ENCODE measurements at places on chromosomes 6 and 20.

GRCh38 chr6:166771701-166772100, 144.7 kb upstream of the RPS6KA2 start:
- no peak for DNase-seq

DNA sequence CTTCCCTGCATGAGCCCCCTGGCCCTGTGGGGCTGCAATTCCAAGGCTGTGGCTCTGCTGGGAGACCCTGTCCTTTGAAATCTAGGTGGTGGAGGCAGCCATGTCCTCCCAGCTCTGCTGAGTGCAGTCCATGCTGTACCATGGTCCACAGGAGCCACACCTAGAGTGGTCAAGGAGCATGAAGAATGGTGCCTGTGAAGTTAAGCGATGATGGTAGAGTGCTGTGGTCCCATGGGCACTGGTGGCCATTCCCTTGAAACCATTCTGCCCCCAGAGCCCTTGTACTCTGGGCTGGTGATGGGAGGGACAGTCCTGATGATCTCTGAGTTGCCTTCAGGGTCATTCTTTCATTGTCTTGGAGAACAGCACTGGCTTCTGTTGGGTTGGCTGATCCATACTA, 55.3 kb downstream of the EFCAB8 start:
- DNase-seq = no peak

GRCh38 chr20:6152777-6153176, 29.9 kb upstream of the FERMT1 start:
- DNase-seq = no peak

GRCh38 chr20:53428996-53429395, 164.6 kb downstream of the ZNF217 start:
- DNase-seq = no peak

DNA sequence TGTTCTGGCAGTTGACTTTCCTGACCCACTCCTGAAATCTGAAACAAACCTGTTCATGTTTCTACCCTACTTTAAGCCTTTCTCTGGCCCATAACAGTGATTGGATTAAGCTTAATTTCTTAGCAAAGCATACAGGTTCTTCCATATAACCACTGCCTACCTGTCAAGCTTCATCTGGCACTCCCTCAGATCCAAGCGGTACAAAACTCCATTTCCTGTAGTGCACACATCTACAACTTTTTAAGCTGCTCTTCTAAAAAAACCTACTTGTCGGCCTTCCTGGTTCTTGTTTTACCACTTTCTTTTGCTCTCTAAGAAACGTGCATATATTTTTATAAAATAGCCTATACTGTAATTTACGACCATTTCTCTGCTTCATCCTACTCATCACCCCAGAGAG, 916 bp upstream of the PPP1R11 start:
- DNase-seq = peak; percentile 10

- DNase-seq = no peak
Observed at GRCh38 chr6:169850746-169851145, 99.3 kb downstream of the ERMARD start.

GRCh38 chr6:36428911-36429310, 13.7 kb downstream of the PXT1 start:
- no peak for DNase-seq

- no peak for DNase-seq
Observed at GRCh38 chr6:118663993-118664985, 12.9 kb upstream of the CEP85L start.

- peak; percentile 28 for DNase-seq
Observed at GRCh38 chr6:33746651-33747100, at the start of gene IP6K3. IP6K3 (minus strand) TSS chr6:33746905; CDS start chr6:33735476, 11,429 bp downstream.

GRCh38 chr20:53905019-53905819, 165.2 kb downstream of the BCAS1 start:
- no peak for DNase-seq

DNA sequence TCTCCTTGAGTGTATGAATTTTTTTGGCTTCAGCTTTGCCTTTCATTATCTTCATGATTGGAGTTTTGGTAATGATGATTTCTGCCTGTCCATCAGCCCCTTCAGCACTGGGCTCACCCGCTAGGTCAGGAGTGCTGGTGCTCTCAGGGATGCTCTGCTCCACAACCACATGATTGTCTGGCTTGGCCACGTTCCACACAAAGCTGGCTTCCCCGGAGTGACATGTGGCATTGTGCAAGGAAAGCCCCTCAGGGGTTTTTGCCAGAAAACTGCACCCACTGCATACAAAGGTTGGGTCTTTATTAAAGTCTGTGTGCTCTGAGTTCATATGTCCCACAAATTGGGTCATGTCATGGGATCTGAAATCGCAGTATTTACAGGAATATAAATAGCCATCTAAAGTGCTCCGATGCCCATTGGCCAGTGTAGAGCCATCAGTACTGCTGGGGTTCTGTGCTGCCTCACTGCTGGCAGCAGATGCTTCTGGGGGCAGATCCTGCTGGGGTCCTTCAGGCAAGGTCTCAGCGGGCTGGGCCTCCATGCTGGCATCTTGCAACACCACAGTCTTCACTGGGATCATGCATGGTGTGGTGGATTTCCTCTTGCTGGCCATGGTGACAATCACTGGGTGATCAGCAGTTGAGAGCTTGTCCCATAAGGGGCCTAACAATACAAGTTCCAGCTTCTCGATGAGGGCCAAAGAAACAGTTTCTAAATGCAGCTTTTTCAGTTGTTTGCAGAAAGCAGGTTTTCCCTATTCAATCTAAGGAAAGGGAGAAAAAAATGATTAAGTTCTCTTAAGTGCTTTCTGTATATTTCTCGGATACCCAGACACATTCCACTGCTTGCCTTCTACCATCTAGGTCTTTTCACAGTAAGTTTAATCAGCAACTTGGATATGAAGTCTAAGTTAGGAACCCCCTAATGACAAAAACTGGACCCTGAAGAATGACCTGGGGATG, 67.2 kb downstream of the PLCG1 start:
- no peak for DNase-seq

- no peak for DNase-seq
Observed at GRCh38 chr6:43742285-43742684, 27.7 kb upstream of the VEGFA start.

DNA sequence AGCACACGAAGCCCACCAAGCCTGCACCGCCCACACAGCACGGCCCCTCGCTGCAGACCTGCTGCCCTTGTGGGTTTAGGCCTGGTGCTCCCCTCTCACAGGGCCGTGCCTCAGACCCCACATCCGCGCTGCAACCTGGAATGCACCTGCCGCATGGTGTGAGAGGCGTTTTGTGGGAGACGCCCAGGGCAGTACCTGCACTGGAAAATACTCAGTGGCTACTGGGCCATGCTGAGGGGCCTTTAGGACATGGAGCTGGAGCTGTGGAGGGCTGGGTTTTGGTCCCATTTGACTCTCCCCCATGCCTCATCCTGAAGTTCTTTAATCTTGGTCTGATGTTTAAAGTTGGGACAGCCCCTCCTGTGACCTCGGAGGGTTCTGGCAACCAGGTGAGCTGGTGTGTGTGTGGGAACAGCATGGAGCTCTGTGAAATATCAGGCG, 116.3 kb downstream of the ERMARD start:
- DNase-seq = no peak

DNA sequence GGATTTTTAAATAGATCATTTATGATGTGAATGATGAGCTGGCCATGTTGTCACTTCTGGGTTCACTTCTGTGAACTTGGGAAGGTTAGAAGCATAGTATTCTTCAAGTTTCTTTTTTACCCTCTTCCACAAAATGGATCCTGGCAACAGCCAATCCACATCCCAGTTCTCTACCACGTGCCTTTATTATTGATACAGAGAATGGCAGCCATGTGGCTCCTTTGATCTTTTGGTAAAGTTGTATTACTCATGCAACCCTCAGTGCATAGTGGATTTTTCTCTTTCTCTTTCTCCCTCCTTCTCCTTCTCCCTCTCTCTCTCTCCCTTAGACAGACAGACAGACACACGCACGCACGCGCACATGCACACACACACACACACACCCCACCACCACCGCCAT, 50.0 kb downstream of the SYNDIG1 start:
- DNase-seq = no peak

DNA sequence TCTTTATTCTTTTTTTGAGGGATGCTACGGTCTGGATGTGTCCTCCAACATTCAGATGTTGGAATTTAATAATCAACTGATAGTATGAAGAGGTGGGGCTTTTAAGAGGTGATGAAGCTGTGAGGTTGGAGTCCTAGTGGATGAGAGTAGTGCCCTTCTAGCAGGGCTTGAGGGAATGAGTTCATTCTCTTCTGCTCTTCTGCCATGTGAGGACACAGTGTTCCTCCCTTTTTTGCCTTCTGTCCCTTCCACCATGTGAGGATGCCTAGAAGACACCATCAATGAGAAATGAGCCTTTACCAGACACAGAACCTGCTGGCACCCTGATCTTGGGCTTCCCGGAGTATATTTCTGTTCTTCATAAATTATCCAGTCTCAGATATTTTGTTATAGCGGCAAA, 82.1 kb upstream of the MLIP start:
- DNase-seq = no peak

DNA sequence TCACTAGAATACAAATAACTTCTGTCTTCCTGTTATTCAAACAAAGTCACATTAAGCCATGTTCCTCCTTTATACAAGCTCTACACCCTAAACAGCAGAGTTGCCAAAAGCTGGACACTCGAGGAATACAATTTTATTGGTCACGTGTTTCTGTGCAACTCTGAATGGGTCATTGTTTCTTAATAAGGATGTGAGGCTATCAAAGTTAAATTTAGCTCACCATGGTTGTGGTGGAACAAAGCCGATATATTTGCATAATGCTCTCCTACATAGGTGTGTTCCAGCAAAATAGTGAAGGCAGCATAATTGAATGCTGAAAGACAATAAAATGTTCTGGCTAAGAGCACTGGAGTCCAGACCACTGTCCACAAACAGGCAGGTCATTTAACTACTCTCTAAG, 36.9 kb upstream of the CD2AP start:
- no peak for DNase-seq

DNA sequence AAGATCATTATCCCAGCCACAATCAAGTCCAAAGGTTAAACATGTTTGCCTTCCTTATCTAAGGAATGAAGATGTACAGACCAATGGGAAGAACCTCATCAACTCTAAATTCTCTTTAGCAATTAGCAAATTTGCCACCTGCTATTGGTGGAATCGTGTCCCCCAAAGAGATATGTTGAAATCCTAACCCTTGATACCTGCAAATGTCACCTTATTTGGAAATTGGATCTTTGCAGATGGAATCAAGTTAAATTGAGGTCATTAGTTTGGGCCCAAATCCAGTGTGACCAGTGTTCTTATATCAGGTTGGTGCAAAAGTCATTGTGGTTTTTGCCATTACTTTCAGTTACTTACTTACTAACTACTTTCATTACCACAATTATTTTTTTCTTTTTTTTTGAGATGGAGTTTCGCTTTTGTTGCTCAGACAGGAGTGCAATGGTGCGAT, 31.3 kb downstream of the KLHL31 start:
- DNase-seq = no peak

DNA sequence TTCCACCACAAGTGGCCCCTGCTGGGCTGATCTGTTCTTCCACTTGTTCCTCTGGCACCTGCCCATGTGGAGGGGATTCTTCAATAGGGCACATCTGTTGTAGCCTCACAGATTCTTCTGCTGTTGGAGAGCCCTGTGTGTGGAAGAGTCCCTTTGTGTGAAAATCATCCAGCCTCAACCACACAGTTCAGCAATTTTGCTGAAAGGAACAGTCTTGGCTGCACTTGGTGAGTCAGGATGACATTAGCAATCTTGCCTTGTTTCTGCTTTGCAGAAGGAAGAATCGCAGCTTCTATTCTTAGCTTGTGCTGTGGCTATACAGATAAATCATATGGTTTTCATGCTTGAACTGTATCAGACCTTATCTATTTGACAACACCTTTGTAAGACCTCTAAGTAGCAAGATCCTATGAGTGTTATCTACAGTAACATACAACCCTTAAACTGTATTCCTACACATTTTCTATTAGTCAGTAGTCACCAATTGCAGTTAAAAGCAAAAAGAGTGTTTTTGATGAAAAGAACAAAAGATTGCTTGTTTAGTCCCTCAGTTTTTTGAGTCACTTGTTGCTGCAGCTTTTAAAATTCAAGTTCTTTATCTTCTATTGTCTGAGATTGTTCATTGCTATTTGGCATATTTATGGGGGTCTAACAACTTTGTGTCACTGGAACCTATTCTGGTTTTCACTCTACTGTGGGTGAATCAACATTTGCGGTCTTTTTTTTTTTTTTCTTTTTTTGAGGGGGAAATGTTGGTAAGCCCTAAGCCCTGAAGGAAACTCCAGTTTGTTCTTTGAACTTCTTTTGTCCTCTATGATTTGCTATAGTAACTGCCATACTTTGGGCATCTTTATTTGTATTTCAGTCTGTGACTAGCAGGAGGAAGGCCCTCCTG, 231.6 kb downstream of the TFAP2B start:
- no peak for DNase-seq

DNA sequence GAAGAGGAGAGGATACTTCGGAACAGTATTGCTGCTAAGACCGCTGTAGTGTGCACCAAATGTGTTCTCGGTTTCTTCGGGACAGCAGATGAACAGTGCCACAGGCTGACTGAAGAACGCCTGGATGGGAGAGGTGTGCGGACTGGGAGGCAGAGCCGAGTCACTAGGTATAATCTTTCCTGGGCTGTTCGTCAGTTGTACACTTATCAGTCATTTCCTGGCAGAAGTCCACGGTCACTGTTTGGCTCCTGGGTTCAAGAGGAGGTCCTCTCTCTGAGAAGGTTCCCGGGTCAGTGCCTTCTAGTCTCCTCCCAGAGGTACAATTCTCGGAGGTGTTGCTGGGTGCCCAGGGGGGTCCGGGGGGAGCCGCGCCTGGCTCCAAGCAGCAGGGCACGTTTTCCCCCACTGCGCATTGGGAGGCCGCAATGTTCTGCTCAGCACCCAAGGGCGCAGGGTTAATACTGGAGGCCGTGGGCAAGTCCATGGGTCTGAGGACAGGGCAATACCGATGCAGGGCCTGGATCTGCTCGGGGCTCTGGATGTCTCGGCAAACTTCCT, 38.1 kb downstream of the GJA10 start:
- DNase-seq = no peak

DNA sequence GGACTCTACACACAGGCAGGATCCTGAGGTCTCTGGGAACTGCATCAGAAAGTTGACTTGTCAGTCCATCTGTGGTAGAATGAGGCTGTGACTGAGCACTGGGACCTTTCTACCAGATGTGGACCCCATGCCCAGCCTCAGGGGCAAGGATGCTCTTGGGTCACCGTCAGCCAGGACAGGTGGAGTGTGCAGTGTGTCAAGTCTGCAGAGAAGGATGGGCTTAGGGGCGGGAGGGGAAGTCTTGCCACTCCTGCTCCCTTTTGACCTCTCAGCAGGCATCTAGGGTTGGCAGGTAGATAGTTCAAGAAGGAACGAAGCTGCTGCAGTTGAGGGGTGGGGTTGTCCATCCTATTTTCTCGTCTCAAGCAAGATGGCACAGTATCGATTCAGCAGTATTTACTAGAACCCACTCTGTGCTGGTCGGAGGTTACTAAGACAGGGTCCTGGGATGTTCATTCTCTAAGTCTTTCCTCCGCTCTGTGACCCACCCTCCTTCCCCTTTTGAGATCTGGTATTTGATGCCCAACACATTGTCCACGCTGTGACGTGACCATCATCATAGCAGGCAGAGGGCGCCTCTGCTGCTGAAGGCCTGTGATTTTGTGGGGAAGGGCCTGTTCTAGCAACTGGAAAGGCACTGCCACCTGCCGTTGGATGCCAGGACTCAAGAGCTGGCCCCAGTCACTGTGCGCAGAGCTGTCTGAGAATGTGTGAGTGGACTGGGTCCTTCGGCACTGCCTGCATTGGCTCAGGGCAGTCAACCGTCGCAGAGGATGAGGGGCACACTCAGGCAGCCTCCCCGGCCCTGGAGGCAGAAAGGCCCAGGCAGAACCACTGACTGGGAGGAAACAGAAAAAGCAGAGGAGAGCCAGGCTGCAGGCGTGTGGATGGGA, 23.2 kb downstream of the RBCK1 start:
- DNase-seq = peak; percentile 79

All from NCI-H510A treated with DMSO at 0.1 percent for 48 hours (cell line).